ENCODE measurements at places on chromosomes 6 and 20.

- no peak for DNase-seq
These were observed 210.5 kb downstream of the MOXD1 start for GRCh38 chr6:132190815-132191175.

DNA sequence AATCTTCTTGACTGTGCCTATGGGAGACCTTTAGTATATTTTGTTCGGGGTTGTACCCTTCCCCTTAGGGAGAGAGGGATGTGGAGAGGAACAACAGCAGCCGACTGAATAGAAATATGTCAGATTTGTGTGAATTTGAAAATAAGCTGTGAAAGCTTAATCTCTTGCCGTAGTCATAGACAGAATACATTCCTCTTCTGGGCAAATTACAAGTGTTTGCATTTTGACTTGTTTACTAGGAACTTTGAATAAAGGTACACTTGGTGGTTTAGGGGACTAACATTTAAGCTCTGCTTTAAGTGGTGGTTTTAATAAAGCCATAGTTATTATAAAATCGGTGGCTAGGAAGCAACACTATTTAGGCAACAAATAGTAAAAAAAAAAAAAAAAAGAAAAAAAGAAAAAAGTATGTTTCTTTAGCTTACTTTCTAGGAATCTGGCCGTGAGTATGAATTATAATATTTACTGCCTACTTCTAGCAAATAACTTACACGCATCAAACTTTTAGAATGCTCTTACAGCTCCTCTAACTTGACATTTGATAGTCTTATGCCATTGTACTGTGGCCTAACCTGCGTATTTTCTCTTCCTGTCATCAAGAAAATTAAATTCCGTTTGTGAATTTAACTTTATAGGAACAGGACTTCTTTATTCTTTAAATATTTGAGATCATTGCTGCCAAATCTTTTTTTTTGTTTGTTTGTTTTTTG is 65.1 kb downstream of the ZBTB2 start:
- DNase-seq, result no peak

DNA sequence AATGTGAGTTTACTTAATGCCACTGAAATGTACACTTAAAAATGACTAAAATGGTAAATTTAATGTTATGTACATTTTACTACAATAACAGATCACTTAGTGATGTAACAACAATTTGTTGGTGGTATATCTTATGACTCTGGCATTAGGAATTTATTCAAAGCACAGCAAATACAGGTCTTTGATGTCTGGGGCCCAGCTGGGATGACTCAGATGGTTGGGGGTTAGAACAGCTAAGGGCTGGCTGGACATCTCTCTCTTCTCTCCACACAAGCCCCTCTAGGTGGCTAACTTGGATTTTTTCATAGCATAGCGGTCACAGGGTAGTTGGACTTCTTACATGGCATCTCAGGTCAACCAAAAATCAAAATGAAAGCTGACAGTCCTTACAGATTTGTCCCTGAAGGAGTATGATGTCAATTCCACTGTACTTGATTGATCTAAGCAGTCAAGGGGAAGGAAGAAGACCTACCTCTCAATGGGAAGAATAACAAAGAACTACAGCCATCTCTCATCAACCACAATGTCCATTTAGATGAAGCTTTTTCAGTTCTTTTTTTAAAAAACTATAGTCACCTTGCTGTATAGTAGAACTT is 37.5 kb upstream of the LCA5 start:
- DNase-seq, result no peak

GRCh38 chr20:23131766-23132165 is 45.6 kb upstream of the CD93 start:
- no peak for DNase-seq

DNA sequence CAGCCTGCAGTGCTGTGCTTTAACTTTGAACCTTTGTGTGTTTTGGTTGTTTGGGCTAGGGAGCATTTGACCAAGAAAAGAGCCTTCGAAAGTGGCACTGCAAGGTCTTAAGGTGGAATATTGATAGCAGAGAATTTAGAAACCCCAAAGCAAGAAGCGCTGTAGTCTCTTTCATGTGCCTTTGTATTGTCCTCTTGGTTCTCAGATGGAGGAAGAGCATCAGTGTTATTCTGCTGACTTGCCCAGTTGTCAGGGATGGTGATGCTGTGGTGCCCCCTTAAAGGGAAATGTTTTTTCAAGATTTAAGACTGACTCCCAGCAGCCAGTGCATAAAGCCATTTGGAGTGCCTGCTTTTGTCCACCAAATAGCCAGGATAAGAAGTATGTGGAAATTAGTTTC is 102.7 kb upstream of the INSM1 start:
- DNase-seq, result no peak

GRCh38 chr6:157488716-157489118 is 107.7 kb downstream of the ZDHHC14 start:
- DNase-seq, result no peak

DNA sequence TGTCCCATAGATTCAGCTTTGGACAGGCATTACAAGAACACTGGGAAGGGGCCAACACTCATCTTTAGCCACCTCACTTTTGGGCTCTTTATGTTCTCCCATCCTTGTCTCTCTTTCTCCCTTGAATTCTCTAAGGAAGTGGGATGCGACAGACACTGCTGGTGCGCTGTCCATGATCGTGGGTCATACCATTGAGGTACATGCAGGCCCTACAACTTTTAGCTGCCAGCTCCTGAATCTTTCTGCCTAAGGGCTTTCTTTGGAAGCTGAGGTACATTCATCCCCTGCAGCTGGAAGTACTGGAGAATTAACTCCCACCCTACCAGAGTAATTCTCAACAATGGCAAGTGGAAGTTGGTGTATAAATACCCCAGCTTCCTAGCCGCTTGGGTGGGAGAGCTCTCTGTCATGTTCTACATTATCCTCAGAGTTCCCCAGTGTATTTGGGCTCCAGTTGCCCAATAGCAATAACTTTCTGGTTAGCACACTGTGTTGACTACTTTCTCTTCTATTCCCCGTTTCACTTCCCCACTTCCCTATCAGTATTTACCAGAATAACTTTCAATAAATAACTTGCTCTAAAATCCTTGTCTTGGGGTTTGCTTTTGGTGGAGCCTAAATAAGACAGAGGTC is 309.4 kb upstream of the RNF24 start:
- DNase-seq, result no peak

DNA sequence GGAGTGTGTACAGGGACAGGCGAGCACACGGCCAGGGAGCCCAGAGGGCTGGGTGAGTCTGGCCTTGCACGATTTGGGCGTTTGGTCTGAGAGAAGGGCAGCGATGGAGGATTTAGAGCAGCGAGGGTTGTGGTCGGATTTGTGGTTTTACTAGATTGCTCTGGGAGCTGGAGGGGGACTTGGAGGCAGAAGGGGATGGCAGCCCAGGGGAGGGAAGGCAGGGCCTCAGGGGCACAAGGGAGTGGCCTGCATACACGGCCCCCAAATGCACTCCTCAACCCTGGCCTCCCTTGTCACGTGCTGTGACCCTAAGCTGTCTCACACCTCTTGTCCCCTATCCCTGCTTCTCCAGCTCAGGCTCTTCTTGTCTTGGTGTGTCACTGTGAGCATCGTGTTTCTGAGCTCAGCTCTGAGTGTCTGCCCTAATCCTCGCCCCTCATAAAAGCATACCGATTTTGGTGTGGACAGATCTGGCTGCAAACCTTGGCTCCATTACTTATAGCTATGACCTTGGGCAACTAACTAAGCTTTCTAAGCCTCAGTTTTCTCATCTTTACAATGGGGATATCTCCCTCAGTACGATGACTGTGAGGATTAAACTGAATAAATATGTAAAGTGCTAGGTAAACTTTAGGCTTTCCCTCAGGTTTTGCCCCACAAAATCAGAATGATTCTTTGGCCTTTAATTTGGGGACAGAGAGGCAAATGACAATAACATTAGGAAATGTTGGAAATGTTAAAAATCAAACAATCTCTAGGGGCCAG is 120.1 kb upstream of the ARMC2 start:
- no peak for DNase-seq

DNA sequence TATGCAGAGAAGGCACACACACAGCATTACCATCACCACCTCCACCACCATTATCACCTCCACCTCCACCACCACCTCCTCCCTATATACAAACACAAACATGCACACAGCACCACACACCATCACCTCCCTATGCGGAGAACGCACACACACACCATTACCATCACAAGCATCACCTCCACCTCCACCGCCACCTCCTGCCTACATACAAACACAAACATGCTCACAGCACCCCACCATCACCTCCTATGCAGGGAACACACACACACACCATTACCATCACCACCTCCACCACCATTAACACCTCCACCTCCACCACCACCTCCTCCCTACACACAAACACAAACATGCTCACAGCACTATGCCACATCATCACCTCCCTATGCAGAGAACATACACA is 236.5 kb upstream of the AFDN start:
- DNase-seq, result no peak

DNA sequence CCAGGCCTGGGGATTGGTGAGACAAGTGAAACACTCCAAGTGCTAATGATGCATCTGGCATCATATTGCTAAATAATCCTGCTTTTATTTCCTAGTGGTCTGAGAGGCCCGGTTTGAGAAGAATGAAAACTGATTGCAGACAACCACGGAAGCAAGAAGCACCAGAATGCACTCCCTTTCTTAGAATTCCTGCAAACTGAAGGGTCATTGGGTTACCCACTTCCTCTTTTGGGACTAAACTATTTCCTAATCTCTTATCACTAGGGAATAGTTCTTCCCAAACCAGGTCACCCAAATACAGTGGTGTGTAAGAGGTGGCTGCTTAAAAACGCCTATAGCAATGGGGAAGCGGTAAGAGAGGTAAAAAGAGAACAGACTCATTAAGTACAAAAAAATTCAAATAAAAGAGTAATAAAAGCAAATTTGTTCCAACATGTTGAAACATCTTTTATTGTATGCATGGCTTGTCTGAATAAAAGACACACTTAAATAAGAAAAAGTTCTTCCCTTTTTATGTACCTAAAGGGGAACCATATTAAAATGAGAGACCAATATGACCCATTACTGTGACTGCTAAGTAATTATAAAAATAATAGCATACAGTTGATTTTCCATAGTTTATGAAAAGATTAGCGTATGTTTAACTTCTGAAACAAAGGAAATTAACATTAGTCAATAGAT is 125.8 kb downstream of the MYB start:
- no peak for DNase-seq

DNA sequence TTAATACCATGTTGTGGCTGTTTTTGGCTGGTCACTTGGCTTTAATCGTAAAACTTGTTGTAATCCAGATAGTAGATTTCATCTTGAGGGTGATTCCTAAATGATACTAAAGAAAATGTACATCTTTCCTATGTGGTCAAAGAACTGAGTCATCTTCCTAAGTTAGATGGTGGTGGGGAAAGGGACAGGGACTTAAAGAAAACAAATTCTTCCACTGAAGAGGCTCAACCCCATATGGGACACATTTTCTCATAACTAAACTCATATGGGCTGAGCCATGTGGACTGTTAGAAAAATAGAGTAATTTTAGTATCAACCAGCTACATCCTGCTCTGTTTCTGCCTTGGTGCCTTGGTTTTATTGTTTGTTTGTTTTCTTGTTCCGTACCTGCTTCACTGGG is 155.8 kb downstream of the TSHZ2 start:
- DNase-seq, result no peak

- no peak for DNase-seq
These were observed 34.8 kb upstream of the NUP153 start for GRCh38 chr6:17741507-17741906.

GRCh38 chr20:7199861-7200260 is 432.4 kb downstream of the BMP2 start:
- DNase-seq, result no peak

DNA sequence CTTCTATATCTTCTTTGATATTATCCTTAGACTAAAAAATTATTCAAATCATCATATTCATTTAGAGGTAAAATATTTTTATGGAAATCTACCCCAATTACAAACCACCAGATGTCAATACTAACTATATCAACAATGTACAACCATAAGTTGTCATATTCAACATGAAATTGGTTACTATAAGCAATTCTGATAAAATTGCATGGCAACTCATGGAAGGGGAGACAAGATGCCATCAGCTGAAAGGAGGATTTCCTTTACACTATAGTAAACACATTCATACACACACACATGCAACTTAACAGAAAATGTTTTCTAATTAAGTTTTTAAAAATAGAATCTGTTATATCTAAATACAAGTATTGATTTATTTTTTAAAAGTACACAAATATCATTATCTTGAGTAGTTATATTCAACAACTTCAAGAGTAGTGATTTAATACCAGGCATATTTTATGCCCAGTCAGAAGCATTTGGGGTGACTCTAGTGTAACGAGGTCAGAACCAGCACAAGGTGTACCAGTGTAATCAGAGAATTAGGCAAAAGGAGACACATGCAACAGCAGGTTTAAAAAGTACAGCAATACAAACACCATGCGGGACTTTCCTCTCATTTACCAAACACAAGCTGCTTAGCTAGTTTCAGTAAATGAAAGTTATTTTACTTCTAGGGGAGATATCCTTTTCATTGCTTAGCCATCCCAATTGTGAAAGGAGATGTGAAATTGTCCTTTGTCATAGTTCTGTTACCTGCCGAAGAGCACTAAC is 1.0 kb downstream of the FILIP1 start:
- no peak for DNase-seq
